ENCODE measurements at places on chromosomes 12 and 14. TPM values are rescaled to one million over a fixed set of nuclear protein-coding genes. Genes with fewer than 3 reads are reported as not detected.

Gene ZNF140
- 22.6 TPM for total RNA-seq

Gene CLEC6A
- not detected for total RNA-seq

Gene TCL1B
- total RNA-seq = not detected

Gene GLIPR1L2
- total RNA-seq = 0.05 TPM

Gene SLC5A8
- total RNA-seq = not detected

Gene NTF3
- total RNA-seq = 0.34 TPM

Gene ADCY6
- 43.3 TPM for total RNA-seq

Gene ZNF605
- 6.5 TPM for total RNA-seq

Gene TMTC2
- 13.0 TPM for total RNA-seq

Gene NXPH4
- 0.51 TPM for total RNA-seq

Gene KCNJ8
- 0.17 TPM for total RNA-seq

Gene USP44
- total RNA-seq = 5.4 TPM

Gene SLC39A5
- not detected for total RNA-seq

Gene IFI27L2
- total RNA-seq = 10.2 TPM

Gene PRKAG1
- 48.2 TPM for total RNA-seq
